ENCODE measurements at places on chromosomes 5 and 9.

DNA sequence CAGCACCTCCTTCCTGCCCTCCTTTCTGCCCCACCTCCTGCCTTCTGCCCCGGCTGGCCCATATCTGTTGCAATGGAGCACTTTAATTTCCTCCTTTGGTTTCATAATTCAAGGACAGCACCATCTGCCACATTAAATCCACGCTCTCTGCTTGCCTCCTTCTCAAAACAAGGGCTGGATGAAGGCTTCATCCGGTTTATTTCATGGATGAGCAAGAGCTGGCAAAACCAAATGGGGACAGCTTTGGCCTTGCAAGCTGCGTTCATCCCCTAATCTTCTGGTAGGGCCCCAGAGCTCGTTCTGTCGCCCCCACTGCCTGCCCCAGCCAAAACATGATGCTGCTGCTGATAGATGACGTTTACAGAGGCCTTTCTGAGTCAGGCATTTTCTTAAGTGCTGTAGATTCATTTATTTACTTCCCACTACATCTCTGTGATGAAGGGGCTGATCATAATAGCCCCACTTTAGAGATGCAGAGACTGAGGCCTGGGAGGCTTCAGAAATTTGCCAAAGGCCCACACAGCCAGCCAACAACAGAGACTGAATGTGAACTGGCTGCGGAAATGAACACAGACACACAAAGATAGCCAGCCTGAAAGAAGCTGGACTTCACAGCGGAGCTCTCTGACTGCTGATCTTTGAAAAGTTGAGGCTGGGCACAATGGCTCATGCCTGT lies 115.6 kb upstream of the CPEB4 start:
- no peak for DNase-seq

- peak; percentile 35 for DNase-seq
Measured at GRCh38 chr9:127444921-127445850, 6.0 kb downstream of the RPL12 start.

DNA sequence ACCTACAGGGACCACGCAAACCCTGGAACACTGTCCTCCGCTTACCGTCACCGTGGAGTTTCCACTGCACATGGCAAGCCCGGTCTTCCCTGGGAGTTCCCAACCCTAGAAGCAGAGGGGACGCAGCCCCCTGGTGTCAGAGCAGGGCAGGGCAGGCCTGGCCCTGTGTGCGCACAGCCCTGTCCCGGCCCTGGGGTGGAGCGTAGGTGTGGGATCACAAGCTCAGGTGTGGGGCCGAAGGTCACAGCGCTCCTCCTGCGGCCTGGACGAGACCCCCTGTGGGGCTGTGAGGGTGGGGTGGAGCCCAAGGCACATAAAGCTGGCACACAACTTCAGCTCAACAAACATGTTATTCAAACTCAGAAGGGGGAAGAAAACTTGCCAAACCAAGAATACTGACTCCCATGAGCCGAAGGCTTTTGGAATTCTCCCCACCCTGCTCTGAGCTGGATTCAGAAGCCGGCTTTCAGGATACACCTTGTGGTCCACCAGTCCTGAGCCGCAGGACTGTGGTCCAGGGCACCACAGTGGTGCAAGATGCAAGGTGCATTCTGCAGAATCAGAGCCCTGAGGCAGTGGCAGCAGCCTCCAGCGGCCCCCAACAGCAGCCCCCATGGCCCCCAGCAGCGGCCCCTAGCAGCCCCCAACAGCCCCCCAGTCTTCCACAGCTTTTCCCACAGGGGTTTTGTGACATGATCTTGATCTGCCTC lies 11.8 kb upstream of the EXOC3 start:
- DNase-seq: peak; percentile 63

DNA sequence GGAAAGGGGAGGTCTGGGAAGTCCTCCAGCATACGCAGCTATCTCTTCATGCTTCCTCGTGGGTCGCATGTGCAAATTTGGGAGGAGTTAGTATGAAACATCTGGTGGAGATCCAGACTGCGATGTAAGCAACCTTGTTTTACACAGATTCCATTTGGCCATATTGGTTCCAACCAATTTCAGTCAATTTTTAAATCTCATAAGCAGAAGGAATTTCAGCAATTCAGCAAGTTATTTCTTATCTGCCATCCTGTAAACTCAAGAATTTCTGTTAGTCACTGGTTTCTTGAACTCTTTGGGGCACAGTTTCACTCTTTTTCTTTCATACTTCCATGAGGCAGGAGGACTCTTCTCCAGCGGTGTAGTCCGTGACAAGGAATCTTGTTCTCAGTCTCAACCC lies 130.4 kb upstream of the CLINT1 start:
- DNase-seq: no peak

DNA sequence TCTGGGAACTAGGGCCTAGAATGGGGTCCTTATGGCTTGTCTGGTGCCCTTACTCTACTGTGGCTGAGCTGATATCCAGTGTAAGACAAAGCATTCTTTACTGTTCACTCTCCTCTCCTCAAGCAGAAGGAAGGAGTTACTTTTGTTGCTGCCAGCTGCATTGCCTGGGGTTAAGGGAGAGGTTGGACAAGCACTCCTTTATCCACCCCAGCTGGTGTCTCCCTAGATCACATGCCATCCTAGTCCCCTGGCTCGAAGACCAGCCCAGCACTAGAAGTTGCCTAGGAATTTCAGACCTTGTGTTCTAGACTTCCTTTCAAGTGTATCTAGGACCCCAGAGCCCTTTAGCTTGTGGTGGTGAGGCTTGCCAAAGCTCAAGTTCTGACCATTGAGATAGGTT lies 1051.5 kb upstream of the C9orf72 start:
- DNase-seq: no peak

- no peak for DNase-seq
Measured at GRCh38 chr9:36258996-36259533, 817 bp upstream of the GNE start.

- DNase-seq: no peak
Measured at GRCh38 chr5:58450018-58450417, 9.9 kb downstream of the PLK2 start.

- no peak for DNase-seq
Measured at GRCh38 chr5:135589152-135589551, 10.4 kb upstream of the CXCL14 start.

- DNase-seq: peak; percentile 81
Measured at GRCh38 chr9:34985311-34985899, 4.1 kb upstream of the DNAJB5 start.

- DNase-seq: no peak
Measured at GRCh38 chr5:68548959-68549676, 333.6 kb downstream of the PIK3R1 start.

- no peak for DNase-seq
Measured at GRCh38 chr5:165143741-165144140, 1638.3 kb downstream of the MAT2B start.

GRCh38 chr5:122584411-122585300 lies 190.2 kb upstream of the SNX2 start:
- DNase-seq: no peak

DNA sequence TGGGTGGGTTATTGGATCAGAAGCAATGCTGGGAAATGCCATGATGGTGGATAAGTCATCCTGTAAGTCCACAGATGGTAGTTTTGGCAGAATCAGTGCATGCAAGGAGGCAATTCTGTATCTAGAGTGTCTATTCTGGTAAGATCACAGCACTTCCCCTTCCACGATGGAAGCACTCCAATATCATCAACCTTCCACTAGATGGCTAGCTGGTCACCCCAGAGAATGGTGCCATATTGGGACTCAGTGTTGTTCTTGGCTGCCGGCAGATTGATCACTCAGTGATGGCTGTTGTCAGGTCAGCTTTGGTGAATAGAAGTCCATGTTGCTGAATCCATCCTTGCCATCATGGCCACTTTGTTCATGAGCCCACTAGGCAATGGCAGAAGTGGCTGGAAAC lies 553.5 kb downstream of the CSNK1G3 start:
- no peak for DNase-seq

DNA sequence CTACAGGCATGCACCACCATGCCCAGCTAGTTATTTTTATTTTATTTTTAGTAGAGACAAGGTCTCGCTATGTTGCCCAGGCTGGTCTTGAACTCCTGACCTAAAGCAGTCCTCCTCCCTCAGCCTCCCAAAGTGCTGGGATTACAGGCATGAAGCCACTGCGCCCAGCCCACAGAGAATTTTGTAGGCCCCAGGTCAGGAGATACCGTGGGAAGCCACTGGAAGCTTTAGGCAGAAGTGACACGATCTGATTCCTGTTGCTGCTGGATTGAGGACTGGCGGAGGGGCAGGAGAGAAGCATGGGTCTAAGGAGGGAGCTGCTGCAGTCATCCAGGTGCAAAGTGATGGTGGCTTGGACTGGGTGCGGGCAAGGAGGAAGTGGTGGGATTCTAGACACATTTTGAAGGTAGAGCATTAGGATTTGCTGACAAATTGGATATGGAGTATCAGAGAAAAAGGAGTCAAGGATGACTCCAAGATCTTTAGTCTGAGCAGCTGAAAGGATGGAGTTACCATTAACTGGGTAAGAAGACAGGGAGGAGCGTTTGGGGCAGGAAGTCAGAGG lies 20.7 kb downstream of the TCF7 start:
- DNase-seq: no peak

- no peak for DNase-seq
Measured at GRCh38 chr9:101485924-101486692, 47.5 kb upstream of the RNF20 start.

DNA sequence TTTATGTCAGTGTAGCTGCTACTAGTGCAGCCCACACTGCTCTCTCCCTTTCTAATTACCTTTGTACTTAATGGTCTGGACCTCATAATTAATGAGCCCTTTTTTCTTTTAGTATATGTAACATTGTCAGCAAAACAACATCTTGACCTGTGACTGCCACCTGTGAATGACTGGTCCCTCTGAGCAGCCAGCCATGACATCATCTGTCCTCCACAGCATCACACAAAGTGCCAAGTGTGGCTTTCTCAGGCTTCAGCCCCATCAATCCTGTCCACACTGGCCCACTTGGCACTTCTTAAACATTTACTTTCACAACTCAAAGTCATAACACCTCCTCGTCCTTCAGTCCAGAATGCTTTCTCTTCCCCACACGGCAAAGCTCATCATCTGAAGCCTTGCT lies 104.7 kb downstream of the GPR21 start:
- no peak for DNase-seq

DNA sequence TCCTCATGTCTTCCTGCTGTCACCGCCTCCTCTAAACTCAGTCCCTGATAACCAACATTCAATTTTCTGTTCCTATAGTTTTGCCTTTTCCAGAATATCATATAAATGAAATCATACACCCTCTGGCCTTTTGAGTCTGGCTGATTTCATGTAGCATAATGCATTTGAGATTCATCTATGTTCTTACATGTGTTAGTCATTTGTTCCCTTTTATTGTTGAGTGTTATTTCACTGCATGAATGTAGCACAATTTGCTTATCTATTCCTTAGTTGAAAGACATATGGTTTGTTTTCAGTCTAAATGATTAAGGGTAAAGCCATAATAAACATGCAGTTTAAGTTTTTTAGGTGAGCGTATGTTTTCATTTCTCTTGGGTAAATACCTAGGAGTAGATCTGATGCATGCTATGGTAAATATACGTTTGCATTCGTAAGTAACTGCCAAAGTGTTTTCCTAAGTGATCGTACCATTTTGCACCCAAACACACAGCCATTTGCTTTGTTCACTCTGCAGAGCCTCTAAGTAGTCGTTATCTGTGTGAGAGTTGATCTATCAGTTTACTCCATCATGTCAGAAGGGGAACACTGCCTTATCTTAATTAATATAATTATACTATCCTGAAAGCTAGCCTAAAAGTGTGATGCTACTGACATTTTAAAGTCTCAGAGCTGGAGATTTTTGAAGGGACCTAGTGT lies 460.8 kb downstream of the DMAC1 start:
- DNase-seq: no peak

DNA sequence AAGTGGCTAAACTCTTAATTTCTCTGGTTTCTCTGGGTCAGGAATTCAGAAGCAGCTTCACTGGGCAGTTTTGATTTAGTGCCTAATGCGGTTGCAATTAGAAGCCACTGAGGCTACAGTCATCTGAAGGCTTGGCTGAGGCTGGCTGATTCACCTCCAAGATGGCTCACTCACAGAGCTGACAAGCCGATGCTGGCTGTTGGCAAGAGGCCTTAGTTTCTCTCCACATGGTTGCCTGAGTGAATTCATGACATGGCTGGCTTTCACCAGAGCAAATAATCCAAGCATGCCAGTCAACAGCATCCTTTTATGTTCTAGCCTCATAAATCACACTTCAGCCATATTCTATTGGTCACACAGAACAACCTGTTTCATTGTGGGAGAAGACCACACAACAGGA lies 2.8 kb upstream of the CDK7 start:
- no peak for DNase-seq

DNA sequence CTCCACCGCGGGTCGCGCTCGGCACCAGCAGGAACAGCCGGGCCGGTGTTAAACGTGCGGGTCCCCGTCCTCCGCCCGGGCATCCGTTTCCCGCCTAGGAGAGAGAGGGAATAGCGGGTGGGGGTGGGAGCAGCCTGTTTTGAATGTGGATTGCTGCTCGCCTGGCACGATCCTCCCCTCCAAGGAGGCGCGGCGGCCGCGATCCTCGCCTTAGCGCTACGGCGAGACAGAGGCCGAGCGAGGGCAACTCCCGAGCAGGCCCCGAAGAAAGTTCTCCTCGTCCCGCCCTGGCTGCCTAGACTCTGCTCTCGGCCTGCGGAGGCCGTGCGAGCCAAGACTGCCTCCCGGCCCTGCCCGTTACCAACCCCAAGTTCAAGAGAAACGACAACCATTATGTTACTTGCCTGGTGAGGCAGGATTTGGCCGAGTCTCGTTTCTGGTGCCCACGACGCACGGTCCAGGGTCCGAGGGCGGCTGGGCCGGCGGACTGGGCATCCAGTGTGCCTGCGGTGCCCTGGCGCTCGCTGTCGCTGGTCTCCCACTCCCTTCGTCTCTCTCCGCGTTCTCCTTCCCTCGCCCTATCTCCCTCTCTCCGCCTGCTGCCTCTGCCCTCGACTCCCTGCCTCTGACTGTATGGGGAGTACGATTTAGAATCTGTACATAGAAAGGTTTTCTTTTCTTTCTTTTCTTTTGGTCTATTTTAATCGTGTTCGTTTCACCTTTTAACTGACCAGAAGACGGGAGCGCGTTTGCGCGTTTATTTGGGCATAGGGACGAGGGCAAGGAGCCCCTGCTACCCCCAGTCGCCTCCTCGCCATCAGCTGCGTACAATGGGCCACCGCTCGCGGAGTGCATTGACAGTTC lies 724 bp downstream of the NR2F1-AS1 start:
- DNase-seq: no peak

DNA sequence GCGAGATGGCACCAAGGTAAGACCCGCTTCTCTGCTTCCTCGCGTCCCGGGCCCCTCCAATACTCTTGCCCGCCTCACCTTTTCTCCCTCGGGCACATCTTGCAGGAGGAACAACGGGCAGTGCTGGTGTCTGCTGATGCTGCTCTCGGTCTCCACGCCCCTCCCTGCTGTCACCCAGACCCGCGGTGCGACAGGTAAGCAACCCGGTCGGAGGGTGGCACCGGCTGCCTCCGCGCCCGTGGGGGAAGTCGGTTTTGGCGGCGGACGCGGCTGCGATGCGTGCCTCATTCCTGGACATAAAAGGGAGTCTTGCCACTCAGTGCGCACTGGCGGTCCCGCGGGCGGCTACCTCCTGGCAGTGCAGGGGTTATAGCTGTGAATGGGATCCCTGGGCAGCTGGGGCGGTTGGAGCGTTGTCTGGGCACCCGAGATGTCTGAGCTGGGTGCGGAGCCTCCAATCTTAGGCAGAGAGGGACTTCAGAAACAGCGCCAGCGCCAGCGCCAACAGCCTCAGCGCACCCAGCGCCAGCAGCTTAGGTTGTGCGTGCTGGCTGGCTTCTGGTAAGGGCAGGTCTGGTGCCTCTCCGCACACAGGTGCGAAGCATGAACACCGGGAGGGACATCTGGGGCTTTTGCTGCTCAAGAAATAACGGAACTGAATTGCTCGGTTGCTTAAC lies 488 bp downstream of the COL15A1 start:
- peak; percentile 14 for DNase-seq

GRCh38 chr9:10048994-10049393 lies 563.8 kb downstream of the PTPRD start:
- no peak for DNase-seq
